Left forelimb (tissue), 1 donor: ENCODE measurements at places on chromosomes 4 and X.

DNA sequence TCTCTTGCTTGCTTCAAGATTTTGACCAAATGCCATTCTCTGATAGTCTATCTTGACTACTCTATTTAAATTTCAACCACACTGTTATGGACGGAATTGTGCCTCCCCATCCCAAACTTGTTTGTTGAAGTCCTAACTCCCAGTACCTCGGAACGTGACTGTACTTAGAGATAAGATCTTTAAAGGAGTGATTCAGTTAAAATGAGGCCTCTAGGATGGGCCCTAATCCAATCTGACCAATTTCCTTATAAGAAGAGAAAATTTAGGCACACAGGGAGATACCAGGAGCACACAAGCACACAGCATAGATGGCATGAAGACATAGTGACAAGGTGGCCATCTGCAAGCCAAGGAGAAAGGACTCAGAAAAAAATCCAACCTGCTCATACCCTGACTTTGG is 269.9 kb downstream of the KCNIP4 start:
- no peak for DNase-seq

DNA sequence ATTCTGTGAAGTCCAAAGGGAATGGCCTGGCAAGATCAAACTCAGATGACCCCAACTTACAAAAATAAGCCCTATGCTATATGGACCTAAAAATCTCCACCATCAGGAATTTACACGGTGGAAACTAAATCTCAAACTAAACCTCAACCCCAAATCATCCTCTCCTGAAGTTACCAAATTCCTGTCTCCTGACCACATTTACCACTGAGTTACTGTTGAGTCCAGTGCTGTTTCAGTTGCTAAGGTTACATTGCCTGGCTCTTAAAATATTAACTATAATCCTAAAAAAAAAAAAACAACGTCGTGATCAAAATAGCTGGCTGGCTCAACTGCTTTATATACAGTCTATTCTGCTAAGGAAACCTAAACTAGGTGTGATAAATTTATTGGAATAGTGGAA is 315.2 kb upstream of the SLIT2 start:
- no peak for DNase-seq

DNA sequence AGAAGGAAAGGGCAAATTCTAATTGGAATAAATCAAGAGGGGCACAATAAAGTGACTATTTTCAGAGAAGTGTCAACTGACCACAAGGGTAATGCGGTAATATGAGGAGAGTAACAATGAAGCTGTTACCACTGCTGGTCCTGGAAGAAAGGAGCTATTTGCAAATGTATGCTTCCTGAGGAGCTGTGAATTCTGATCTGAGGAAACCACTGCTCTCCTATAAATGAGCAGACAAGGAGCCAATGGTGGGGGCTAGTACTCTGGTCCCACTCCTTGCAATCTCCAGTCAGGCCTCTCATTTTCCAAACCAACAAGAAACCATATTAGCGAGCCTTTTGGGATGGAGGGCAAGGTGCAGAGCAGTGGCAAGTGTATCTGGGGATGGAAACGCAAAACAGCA is 770.2 kb downstream of the FSTL5 start:
- DNase-seq: no peak

DNA sequence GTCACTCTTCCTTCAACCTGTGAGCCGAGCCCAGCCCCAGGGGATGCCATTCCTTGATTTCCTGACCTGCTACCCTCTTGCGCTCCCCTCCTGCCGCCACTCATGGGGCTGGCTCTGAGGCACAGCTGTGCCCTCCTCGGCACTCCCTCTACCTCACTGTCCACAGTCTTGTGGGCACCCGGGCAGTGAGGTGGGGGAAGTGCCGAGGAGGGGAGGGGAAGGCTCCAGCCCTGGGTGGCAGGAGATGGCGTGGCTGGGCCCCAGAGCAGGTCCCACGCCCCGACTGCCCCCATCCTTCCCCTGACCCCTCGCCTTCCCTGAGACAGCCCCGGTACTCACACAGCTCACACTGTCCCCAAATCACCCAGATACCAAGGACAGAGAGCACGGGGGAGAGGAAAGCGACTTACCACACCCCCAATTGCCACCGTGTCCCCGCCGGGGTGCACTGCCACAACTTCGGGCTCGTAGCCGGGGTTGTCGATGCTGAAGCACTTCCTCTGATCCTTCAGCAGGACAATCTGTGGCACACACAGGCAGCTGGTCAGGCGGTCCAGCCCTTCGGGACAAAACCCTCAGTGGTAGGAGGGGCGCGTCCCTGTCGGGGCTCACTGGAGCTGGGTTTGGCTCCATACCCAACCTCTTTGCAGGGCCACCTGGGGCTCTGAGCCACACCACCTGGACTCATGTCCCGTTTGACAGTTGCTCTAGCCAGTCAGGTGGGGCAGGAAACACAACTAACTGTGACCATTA is 37.9 kb downstream of the WDR1 start:
- peak; percentile 57 for DNase-seq

DNA sequence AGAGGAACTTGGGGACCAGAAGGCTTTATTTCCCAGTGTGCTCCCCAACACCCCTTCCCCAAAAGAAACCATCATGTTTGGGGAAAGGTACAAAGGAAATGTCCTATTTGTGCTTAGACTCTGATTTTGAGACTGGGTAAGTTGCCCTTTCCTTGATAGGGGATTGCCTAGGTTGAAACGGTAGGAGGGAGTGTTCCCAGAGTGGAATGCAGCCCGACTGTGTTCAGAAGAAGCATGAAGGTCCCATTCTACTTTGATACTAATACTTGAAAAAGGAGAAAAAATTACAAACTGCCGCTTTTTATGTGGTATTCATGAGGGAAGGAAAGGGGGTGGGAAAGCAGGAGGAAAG is 32.4 kb upstream of the TMEM131L start:
- no peak for DNase-seq

DNA sequence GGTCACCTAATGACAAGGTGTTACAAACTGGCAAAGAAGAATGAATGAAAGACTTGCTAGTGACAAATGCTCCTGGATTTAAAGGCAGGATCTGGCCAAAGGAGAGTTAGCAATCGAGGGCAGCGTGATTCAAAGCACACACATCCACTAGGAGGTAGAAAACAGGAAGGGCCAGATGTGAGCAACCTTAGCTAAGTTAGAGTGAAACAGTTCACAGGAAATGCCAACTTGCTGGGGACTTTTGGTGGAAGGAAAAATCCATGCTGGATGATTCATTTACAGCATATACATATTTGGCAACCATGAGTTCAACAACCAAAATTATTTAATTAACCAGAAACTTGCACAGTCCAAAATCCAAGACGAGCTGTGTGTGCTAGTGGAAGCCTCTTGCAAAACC is 276.9 kb downstream of the PTTG2 start:
- DNase-seq: no peak

DNA sequence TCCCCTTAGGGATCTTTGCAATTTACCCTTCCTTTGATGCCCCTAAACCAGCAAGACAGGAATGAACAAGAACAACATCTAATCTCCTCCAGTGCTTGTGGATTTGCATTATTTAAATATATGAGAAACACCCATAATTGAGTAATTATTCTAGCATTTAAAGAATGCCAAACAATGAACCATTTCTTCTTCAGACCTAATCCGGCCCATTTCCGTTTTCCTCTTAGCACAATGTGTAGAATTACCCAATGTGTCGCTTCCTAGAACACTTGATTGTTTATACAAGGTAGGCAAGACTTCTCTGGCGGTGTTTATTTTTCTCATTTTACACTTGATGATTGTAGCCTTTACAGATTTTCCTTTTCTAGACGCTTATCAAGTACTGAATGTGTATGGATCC is 43.5 kb downstream of the CLDN34 start:
- no peak for DNase-seq

- DNase-seq: no peak
These were observed 3.4 kb downstream of the CLIC2 start for GRCh38 chrX:155330992-155331391.

DNA sequence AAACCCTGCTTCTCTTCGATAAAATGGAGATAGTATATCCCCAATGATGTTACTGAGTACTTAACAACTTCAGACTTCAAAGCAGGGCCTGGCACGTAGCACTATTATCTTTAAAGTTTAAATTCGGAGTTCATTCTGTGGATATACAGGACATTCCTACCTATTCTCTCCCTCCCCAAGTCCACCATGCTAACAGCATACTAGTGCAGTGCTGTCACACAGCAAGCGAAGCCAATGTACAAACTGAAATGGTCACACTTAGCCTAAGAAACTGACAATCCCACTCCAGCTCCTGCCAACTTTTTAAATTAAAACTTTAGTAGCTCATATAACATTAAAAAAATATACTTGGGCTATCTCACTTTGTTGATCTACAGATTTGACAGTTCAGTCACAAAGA is 1.2 kb upstream of the DNAJB14 start:
- no peak for DNase-seq
